ENCODE measurements at places on chromosomes 12 and 14.

DNA sequence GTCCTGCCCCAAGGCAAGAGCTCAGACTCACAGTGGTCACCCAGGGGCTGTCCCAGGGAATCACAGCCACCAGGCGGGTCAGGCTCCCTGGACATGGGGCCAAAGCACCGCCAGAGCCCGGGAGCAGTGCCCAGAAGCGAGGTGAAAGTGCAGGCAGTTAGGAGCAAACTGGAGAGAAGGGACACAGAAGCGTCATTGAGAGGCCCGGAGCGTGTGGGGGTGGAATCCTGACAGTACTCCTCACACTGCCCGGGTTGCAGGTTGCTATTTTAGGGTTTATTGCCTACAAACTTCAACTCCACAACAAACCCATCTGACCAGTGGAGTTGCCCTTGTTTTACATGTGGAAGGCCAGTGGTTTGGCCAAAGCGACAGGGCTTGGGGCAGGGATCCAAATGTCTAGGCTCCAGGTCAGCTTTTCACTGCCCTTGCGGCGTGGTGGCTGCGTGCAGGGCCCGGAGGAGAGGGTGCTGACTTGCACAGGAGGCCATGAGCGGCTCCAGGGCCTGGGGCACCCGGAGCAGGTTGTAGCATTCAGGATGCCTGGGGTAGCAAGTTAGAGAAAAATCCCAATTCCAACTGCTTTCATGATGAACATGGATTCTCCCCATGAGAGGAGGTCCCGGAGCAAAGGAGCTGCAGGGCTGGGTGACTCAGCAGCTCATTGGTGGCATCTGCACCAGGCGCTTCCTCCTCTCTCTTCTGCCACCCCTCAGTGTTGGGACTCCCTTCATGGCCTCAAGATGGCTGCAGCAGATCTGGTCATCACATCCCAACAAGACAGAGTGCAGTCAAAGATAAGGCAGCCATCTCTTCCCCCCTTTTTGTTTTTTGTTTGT is 112.3 kb upstream of the NCOR2 start:
- no peak for DNase-seq

GRCh38 chr14:52944254-52944653 is 6.6 kb downstream of the FERMT2 start:
- DNase-seq: no peak

DNA sequence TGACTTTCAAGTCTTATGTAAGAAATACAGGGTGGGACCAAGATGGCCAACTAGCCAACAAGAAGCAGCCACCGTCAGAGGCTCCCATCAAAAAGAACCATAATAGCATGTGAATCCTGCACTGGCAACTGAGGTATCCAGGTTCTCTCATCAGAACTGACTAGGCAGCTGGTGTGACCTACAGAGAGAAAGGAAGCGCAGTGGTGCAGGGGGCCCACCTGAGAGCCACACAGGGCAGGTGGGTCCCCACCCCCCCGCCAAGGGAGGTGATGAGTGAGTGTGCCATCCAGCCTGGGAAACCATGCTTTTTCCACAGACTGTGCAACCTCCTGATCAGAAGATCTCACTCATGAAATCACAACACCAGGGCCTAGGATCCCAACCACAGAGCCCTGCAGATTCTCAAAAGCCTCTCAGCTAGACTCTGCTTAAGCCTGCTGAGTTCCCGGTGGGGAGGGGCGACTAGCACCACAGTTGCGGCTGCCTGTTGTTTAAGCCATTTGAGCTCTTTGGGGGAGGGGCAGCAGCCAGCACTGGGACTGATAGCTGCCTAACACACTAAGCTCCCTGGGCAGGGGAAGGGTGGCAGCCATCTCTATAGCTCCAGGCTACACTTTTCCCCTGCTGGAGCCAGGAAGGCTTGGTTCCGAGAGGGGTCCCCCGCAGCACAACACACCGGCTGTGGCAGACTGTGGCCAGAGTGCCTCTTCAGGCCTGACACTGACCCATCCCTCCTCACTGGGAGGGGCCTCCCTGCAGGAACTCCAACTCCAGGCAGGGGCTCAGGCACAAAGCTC is 75.3 kb downstream of the GARIN6 start:
- DNase-seq: no peak

DNA sequence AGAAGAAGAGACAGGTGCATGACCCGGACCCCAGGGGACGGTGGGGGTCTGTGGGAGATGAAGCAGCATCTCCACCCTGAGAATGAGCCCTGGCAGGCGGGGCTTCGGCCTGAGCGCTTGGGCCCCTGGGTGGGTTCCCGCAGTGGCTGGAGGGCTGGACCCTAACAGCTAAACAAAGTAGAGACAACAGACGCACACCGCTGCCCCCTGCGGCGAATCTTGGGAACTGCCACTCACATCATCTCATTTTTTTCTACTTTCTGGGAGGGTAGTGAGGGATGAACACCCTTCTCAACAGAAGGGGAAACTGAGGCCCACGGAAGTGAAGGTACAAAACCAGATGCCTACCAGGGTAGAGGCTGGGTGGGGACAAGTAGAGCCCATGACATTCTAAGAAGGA is 104.7 kb downstream of the RFLNA start:
- no peak for DNase-seq

- DNase-seq: no peak
Measured at GRCh38 chr12:23352670-23353069, 596.8 kb downstream of the SOX5 start.

- DNase-seq: no peak
Measured at GRCh38 chr12:93115646-93116045, 186.6 kb upstream of the EEA1 start.

DNA sequence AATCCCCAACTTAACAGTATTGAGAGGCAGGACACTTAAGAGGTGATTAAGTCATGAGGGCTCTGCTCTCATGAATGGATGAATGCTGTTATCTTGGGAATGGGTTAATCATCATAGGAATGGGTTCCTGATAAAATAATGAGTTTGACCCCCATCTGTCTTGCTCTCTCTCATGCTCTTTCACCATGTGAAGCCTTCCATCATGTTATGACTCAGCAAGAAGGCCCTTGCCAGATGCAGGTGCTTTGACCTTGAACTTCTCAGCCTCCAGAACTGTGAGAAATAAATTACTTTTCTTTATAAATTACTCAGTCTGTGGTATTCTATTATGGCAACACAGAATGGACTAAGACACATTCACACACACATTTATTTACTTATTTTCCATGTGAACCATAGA is 89.0 kb upstream of the PPM1H start:
- DNase-seq: no peak

- DNase-seq: no peak
Measured at GRCh38 chr12:109452489-109452888, 24.6 kb downstream of the KCTD10 start.

- no peak for DNase-seq
Measured at GRCh38 chr14:99466758-99467157, 13.9 kb downstream of the SETD3 start.

GRCh38 chr12:90013409-90013808 is 304.8 kb upstream of the ATP2B1 start:
- DNase-seq: no peak

DNA sequence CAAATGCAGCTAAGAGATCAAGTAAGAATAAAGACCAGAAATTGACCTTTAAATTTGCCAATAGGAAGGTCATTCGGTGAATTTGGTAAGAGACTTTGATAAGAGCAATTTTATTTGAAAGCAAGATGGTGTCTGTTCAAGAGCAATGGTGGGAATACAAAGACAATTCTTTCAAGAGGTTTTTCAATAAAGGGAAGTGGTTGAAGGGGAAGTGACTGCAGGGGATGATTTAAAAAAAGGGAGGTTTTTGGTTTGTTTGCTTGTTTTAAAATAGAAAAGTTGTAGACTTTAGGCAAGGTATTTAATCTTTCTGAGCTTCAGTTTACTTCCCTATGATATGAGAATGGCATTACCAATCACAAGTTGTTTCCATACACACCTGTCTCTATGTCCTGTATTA is 4.3 kb upstream of the APPL2 start:
- no peak for DNase-seq

Data from D721Med (cell line).